ENCODE measurements at places on chromosomes 16 and 17.

GRCh38 chr17:1173432-1174262 is 6.1 kb downstream of the ABR start:
- no peak for ATAC-seq

DNA sequence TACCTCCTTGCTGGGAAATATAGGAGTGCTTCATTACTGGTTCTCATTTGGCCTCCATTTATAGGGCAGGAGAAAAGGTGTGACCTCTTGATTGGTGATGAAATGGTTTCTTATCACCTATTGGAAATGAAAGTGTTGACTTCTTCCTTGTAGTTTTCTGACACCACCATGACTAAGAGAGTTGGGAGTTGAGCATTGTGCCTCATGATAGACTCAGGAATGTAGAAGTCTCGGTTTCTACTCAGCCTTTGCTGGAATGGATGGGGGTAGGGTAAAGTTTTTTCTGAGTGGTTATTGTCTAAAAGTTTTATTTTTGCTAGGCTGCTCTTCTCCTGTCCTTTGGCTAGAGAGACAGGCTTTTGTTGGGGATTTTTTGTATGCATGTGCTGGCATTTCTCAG is 117.4 kb downstream of the PHKB start:
- ATAC-seq, result no peak

GRCh38 chr16:31182391-31182790 is 2.5 kb downstream of the FUS start:
- no peak for ATAC-seq

- ATAC-seq, result no peak
Observed at GRCh38 chr17:8844229-8845218, 22.9 kb downstream of the PIK3R6 start.

- no peak for ATAC-seq
Observed at GRCh38 chr17:55865072-55865762, 114.4 kb downstream of the PCTP start.

DNA sequence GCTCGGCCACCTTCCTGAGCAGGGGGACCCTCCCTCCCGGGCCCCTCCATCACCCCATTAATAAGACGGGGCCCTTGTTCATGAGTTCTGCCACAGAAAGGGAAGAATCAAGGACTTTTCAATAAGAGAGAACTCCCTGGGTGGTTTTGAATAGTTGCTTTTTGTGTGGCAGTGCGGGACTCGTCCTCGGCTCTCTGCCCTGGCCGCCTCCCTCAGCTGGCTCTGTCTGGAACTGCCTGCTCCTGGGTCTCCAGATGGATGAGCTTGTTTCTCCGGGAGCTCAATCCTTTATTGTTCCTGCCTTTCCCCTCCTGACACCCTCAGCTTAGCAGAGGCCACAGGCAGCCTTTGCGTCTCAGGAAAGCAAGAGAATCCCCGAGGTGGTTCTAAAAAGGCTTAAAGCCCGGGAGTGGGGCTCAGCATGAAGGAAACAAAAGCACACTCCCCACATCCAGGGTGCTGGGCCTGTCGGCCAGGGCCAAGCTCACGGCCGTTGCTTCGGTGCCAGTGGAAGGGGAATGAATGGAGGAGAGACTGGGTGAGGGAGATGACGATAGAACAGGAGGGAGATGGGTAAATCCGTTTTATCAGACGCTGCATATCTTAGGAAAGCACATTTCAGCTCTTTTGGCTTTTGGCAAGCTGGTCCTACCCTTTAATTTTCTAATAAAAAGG is 60.2 kb downstream of the RAI1 start:
- ATAC-seq, result no peak

GRCh38 chr17:77280304-77281121 is 139.7 kb downstream of the SEC14L1 start:
- no peak for ATAC-seq

GRCh38 chr16:10765772-10766171 is 22.1 kb downstream of the NUBP1 start:
- ATAC-seq, result no peak

GRCh38 chr17:57994436-57994835 is 6.4 kb upstream of the VEZF1 start:
- ATAC-seq, result peak; percentile 2

- no peak for ATAC-seq
Observed at GRCh38 chr16:66475232-66475631, 48.1 kb downstream of the BEAN1 start.

DNA sequence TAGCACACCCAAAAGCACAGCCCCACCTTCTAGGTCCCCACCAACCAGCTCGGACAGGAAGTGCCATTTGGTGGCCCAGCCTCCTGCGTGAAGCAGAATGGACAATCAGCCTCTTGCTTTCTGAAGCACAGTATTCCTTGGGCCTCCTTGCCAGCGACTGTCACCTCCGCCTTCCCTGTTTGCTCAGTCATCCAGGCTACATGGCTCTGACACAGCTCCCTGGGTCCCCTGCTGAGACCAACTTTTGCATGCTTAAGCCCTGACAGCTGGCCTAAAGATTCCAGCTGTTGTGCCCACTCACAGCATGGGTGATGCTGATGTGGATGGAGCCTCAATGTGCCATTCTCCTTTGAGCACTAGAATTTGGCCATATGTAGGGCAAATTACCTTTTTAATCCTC is 4.5 kb upstream of the CACNG5 start:
- no peak for ATAC-seq

- ATAC-seq, result no peak
Observed at GRCh38 chr16:27239026-27239425, 29.5 kb downstream of the NSMCE1 start.

DNA sequence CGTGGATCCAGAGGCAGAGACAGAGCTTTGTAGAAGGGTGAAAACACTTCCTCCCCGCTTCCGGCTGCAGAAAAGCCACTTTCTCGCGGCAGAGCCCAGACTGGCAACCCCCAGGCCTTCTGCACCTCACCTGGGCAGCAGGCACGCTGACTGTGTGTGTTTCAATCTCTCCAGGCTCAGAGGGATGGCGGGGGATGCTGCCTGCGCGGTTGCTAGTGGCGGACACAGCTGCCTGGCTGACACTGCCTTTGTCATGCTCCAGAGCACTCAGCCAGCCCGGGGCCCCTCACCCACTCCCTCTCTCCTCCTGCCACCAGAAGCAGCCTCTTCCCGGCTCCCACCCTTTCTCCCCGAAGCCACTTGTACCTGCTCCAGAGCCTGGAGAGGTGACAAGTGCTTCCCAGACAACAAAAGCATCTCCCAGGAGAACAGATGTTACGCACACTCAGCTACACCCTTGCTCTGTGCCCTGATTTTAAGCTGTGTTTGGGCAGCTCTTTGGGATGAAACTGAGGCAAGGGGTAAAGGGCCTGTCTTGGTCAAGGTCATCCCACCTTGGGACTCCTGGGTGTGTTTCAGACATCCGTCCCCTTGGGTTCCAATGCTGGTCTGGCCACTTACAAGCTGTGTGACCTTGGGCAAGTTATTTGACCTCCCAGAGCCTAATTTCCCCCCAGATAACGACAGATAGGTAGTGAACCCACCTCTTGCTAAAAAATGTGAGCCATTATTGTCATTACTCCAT is 9.2 kb upstream of the GLIS2 start:
- no peak for ATAC-seq

GRCh38 chr16:87831421-87832136 is 37.7 kb downstream of the SLC7A5 start:
- no peak for ATAC-seq

- no peak for ATAC-seq
Observed at GRCh38 chr16:49857423-49858181, 1.7 kb upstream of the ZNF423 start.

DNA sequence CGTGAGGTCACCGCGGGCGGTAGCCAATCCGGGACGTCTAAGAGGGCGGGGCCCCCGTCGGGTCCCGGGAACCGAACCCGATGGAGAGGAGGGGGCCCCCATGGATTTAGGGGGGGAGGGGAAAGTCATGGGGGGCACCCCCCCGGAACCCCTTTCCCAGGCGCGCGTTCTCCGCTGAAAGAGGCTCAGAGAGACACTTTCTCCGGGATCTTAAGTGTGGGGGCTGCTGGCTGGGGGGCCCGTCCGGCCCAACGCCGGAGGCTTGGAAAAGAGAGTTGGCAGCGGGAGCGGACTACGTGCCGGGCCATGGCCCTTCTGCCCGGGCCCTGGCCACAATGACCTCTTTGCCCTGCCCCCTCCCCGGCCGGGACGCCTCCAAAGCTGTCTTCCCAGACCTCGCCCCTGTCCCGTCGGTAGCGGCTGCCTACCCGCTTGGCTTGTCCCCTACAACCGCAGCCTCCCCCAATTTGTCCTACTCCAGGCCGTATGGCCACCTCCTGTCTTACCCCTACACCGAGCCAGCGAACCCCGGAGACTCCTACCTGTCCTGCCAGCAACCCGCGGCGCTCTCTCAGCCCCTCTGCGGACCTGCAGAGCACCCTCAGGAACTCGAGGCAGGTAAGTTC is at the start of gene DLX4:
Gene DLX4 (plus strand): TSS at position 57 of the 626 bp plus-strand sequence. CDS start 279 bp downstream, at position 336.
- ATAC-seq, result peak; percentile 4

DNA sequence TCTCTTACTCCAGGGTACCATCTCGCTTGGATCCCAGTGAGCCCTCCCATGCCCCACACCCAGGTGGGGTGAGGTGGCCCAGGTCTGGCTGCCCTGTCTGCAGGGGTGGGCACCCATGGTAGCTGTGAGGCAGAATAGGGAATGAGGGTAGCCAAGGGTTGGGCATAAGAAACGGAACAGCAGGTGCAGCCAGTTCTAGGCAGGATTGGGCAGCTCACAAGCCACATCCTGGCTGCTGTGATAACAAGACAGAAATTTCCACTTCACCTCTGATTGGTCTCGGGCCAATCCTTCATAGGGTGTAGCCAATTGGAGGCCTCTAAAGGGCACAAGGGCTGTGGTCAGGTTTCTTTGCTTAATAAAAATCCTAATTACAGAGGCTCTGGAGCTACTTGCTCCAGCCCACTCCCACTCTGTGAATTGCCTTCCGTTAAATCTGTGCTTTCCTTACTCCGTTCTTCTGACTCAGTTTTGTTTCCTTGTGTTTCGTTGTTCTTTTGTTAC is 1.5 kb upstream of the ARHGDIG start:
- peak; percentile 54 for ATAC-seq

- ATAC-seq, result no peak
Observed at GRCh38 chr16:71440669-71441347, 1.0 kb downstream of the TLE7 start.

DNA sequence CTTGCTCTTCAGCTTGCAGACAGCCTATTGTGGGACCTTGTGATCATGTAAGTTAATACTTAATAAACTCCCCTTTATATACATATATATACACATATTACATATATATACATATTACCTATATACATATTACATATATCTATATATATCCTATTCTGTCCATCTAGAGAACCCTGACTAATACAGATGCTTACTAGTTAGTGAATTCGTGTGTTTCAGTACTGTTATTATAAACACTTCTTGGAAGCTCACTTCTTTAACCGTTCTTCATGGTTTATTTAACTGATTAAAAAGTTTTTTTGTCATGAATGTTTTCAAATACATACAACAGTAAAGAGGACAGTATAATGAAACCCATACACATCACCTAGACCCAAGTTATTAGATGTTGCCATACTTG is 12.6 kb downstream of the ORC6 start:
- no peak for ATAC-seq

- ATAC-seq, result no peak
Observed at GRCh38 chr16:74608944-74609343, 2.0 kb upstream of the GLG1 start.

- no peak for ATAC-seq
Observed at GRCh38 chr17:60645918-60646523, 31.6 kb upstream of the BCAS3 start.

GRCh38 chr16:8733849-8734540 is 59.6 kb downstream of the ABAT start:
- no peak for ATAC-seq

DNA sequence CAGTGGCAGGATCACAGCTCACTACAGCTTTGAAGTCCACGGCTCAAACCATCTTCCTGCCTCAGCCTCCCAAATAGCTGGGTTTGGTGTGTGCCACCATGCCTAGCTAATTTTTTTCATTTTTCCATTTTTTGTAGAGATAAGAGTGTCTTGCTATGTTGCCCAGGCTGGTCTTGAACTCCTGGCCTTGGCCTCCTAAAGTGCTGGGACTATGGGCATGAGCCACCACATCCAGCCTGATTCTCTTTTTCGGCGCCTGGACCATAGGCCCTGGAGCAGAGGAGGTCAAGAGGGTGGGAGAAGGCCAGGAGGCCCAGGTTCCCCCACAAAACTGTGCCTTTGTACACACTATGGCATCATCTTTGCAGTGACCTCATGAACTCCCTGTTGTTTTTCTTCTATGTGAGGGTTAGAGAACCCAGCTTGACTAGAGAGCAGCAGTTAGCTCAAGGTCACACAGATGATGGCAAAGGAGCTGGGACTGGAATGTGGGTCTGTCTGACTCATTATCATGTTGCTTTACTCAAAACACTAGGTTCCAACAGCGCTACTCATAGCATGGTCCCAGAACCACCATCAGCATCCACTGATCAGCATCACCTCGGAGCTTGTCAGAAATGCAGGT is 16.3 kb downstream of the SCN4A start:
- peak; percentile 27 for ATAC-seq

GRCh38 chr17:4610656-4611055 is 26.3 kb downstream of the SMTNL2 start:
- ATAC-seq, result no peak

DNA sequence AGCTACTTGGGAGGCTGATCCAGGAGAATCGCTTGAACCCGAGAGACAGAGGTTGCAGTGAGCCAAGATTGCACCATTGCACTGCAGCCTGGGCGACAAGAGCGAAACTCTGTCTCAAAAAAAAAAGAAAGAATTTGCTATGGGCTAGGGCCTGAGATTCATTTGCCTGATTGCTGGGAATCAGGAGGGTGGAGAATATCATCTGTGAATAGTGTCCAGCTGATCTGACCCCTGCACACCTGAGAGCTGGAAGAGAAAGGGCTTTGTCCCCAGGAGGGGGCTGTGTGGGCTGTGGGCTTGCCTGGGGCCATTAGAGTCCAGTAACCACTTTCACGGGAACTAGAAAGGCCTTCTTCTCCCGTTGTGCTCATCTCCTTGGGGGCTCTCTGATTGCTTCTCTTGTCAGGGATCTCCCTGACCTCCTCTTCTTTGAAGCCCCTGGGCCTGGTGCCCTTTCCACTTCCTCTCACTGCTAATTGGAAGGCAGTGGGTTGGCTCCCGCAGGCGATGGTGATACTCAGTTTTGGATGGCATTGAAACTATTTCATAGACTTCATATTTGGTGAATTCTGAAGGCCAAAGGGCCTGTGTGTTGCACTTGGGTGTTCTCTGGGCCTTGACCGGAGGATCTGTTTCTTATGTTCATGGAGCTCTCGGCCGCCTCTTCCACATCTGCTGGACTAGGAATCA is 66.1 kb upstream of the NFAT5 start:
- ATAC-seq, result no peak

- ATAC-seq, result peak; percentile 83
Observed at GRCh38 chr17:69141431-69142174, at the start of gene ABCA6. TSS of gene ABCA6 (minus strand) at chr17:69141895. CDS start at chr17:69140703, 1,192 bp downstream.

- ATAC-seq, result no peak
Observed at GRCh38 chr16:72246423-72246822, 74.5 kb upstream of the PMFBP1 start.

GRCh38 chr16:81212830-81213465 is 25.5 kb upstream of the BCO1 start:
- ATAC-seq, result peak; percentile 55
